Retinal pigment epithelial cell (primary cell): ENCODE measurements at places on chromosomes 11 and 22.

- no peak for DNase-seq
These were observed 29.4 kb upstream of the TMEM86A start for GRCh38 chr11:18669219-18669596.

- no peak for DNase-seq
These were observed 72.4 kb upstream of the FGF3 start for GRCh38 chr11:69891421-69892236.

GRCh38 chr11:111186308-111186915, 59.1 kb upstream of the POU2AF2 start:
- DNase-seq = no peak

DNA sequence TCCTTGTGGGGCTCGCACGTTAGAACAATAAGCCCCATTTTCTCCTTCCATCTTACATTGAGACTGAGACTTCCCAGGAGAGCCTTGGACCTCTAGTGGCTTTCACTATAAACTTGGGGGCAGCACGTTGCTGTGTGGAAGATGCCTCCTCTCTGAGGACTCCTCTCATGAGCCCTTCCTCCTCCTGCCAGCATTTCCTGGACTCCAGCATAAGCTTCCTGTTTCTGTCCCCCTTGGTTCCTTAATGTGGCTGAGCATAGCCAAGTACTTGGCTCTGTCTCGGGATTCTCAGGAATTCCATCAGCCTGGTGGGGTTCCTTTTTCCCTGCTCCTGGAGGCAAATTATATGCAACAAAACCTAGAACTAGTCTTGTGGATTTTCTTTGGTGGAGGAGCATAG, 38.8 kb upstream of the UBASH3B start:
- no peak for DNase-seq

- DNase-seq = no peak
These were observed 493 bp upstream of the CYTH4 start for GRCh38 chr22:37281646-37282384.

- no peak for DNase-seq
These were observed 12.2 kb upstream of the CRYBB3 start for GRCh38 chr22:25187469-25187868.

GRCh38 chr11:65777821-65778361, 2.9 kb downstream of the AP5B1 start:
- no peak for DNase-seq

DNA sequence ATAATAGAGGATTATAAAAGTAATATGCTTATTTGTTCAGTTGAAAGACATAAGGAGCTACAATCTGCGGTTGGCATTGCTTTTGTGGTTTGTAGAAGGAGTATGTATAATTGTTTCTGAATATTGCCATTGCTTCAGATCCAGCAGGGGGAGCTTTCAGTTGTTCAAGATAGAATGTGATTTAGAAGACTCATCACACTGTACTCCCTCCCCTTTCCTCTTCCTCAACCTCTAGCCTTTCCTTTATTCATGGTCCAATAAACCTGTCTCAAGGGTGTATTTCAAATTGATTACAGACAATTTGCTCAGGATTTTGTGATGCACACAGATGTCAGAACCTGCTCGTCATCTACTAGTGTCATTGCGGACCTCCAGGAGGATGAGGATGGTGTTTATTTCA, 9.8 kb downstream of the PRMT3 start:
- no peak for DNase-seq

- DNase-seq = no peak
These were observed 12.7 kb upstream of the SNX32 start for GRCh38 chr11:65821107-65821506.

DNA sequence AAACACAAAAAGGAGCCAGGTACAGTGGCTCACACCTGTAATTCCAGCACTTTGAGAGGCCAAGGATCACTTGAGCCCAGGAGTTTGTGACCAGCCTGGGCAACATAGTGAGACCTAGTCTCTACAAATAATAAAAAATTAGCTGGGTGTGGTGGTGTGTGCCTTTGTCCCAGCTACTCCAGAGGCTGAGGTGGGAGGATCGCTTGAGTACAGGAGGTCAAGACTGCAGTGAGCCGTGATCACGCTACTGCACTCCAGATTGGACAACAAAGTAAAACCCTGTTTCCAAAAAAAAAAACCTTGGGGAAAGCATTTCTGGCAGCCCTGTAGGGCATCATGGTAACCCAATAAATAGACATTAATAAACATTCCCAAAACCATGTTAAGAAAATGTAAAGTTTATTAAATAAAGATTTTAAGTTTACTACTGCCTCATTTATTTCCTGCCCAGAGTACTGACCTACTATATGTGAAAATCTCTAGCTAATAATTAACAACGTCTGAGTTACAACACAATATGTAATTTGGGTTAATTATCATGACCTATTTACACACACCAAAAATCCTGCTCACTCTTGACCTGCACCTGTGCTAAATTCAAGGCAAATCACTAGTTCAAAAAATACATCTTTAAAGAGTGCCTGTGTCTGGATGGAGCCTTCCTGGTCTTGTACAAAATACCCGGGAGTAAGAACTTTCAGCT, 8.4 kb downstream of the EEF1G start:
- no peak for DNase-seq

GRCh38 chr22:33747576-33748180, 172.6 kb downstream of the LARGE1 start:
- DNase-seq = no peak
